ENCODE measurements at places on chromosomes 7 and 10.

GRCh38 chr10:95655571-95656290 lies 780 bp downstream of the ALDH18A1 start:
- DNase-seq, result peak; percentile 1

DNA sequence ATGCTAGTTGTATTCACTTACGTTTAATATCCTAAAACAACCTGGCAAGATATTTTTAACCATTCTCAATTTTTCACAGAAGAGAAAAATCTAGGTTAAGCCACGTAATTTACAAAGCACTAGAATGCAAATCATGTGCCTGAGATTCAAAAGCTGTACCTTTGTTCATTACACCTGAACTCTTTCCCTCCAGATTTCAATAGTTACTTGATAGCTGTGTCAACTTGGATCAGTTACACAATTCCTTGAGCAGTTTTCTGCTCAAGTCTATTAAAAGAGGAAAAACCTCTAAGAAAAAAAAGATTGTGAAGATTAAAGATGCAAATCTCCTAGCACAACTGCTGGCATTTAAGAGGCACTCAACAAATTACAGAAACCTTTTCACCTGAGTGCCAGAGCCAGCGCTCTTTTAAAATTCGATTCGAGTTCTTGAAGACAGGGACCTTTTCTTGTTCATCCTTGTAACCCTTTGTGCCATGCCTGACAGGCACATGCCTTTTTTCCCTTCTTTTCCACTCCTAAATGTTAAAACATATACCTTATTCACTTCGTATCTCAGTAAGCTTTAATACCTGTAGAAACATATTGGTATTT lies 886 bp downstream of the NSUN6 start:
- DNase-seq, result no peak

- DNase-seq, result peak; percentile 38
Observed at GRCh38 chr10:100621360-100622205, 85.8 kb downstream of the HIF1AN start.

- no peak for DNase-seq
Observed at GRCh38 chr7:33410266-33410665, 280.9 kb downstream of the BBS9 start.

GRCh38 chr7:80017101-80017698 lies 117.4 kb upstream of the GNAI1 start:
- no peak for DNase-seq

- no peak for DNase-seq
Observed at GRCh38 chr10:127148066-127148932, 48.1 kb downstream of the INSYN2A start.

GRCh38 chr10:61140765-61141392 lies 196.9 kb upstream of the RHOBTB1 start:
- no peak for DNase-seq

- no peak for DNase-seq
Observed at GRCh38 chr7:114590298-114590697, 175.7 kb downstream of the FOXP2 start.

- DNase-seq, result no peak
Observed at GRCh38 chr10:103192089-103192450, 1.0 kb downstream of the NT5C2 start.

DNA sequence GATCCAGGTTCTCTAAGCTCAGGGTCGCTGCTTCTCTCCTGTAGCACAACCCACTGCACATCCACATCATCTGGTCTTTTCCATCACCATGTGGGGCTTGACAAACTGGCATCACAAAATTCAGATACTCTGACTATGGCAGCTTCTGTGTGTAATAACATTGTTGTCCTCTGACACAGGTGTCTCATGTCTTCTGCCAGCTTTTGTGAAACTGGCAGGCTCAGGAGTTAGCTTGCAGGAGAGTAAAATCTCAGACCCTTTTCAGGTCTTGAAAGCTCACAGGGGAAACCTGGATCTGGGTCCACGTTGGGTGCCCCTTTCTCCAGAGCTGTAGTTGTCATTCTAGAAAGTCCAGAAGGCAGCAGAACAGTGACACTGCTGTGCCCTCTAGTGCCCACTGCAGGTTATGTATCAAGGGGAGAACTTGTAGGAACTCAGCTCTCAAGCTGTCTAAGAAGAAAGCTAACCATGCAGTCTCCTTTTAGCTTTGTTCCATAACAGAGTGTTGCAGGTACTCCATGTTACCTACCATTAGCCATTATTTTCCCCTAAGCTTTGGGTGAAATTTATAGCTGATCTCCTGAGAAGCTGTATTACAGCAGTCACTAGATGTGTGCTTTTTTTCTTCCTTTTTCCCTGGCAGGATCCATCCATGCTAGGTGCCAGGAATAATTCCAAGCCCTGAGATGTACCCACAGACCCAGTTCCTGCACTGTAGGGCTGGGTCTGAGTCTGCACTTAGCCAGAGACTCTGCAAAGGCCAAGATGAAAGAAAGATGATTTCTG lies 102.7 kb downstream of the ZNF248 start:
- no peak for DNase-seq

DNA sequence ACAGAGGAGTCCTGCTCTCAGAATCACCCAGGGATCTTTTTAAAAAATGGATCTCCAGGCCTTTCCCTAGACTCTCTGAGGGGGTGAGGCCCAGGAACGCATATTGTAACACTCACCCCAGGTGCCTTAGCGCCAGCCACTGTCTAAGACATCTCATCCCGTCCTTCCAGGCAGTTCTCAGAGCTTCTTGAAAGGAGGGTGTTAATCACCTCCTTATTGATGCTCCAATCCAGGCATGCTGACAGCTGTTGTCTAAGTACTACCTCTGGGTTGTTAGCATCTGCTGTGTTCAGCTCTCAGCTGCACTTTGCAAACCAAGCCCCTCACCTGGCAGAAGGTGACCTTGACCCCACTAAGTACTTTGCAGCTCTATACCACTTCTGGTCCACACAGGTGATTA lies 36.0 kb downstream of the KIAA1549 start:
- no peak for DNase-seq

DNA sequence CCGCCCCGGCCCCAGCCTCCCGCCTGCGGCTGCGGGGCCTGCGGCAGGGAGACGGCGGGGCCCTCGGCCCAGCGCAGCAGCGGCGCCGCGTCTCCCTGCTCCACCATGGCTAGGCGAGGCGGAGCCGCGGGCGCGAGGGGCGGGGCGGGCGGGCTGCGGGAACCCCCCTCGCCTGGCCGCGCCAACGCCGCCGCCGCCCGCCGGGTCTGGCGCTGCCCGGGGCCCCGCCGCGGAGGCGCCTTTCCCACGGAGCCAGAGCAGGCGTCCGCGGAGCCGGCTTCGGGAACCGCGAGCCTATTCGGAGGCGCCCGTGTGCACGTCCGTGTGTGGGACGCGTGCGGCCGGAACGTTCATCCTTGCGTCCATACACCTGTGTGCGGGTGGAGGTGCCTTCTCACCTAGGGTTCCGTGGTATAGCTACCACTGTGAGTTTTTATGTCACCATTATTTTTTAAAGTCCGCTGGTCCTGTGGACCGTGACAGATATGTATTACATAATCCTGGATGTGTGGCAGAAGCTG lies at the start of gene DENND11:
TSS of gene DENND11 (minus strand) at position 120 of the 521 bp plus-strand sequence. CDS start at position 107, 13 bp downstream.
- DNase-seq, result peak; percentile 69

GRCh38 chr10:5887029-5887428 lies 2.7 kb downstream of the ANKRD16 start:
- DNase-seq, result no peak

GRCh38 chr10:89966211-89966610 lies 264.8 kb downstream of the KIF20B start:
- no peak for DNase-seq

DNA sequence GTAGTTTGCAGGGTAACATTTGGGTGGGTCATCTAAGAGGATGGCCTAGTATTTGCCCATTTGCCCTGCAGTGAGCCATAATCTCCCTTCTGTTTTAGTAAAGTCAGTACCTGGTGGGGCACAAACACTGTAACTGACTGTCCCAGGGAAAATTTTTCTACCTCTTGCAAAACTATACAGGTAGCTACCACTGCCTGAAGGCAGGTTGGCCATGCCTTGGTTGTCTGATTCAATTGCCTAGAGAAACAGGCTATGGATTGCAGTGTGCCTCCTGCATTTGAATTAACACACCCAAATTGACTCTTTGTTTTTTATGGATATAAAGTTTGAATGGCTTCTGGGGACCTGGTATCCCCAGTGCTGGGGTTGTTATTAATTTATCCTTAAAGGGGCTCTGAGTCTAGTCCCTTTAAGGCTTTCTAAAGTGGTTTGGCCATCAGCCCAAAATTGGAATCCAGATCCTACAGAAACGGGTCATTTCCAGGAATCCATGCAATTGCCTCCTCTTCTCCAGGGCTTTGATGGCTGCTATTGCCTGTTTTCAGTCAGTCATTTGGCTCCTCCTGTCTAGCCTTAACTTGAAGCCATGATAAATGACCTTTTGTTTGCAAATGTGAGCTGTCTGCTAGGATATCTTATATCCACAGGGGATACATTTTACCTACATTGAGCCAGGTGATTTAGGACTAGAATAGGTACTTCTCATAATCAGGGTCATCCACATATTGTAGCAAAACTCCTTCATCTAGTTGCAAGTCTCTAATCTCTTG lies 89.1 kb downstream of the STRA8 start:
- no peak for DNase-seq

GRCh38 chr7:83547526-83547925 lies 101.4 kb downstream of the SEMA3E start:
- no peak for DNase-seq

GRCh38 chr10:19986591-19986990 lies 170.4 kb downstream of the PLXDC2 start:
- DNase-seq, result no peak

GRCh38 chr7:158133515-158134271 lies 453.9 kb downstream of the PTPRN2 start:
- DNase-seq, result no peak

DNA sequence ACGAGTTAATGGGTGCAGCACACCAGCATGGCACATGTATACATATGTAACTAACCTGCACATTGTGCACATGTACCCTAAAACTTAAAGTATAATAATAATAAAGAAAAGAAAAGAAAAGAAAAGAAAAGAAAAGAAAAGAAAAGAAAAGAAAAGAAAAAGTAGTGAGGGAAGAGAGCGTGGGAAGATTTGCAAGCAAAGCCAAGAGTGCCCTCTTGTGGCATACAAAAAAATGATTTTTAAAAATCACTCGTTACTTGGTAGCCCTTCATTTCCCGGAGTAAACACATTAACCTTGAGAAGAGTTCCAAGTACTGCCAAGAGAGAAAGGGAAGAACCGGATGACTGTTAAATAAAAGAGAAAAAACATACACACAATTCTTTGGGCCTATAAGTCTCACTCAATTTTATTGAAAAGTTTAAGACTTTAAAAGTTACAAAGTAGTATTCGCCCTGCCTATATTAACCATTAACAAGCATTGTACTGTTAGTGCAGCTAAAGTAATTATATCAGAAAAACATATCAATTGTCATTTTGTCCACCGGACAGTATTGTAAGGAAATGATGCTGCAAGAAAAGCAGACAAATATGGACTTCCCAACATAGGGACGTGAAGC lies 6.2 kb upstream of the CH25H start:
- no peak for DNase-seq

- no peak for DNase-seq
Observed at GRCh38 chr10:75565286-75566251, 134.1 kb downstream of the LRMDA start.

- DNase-seq, result no peak
Observed at GRCh38 chr7:51186531-51186930, 130.1 kb downstream of the COBL start.

GRCh38 chr10:44995914-44996669 lies 4.6 kb upstream of the ZNF22 start:
- DNase-seq, result no peak

DNA sequence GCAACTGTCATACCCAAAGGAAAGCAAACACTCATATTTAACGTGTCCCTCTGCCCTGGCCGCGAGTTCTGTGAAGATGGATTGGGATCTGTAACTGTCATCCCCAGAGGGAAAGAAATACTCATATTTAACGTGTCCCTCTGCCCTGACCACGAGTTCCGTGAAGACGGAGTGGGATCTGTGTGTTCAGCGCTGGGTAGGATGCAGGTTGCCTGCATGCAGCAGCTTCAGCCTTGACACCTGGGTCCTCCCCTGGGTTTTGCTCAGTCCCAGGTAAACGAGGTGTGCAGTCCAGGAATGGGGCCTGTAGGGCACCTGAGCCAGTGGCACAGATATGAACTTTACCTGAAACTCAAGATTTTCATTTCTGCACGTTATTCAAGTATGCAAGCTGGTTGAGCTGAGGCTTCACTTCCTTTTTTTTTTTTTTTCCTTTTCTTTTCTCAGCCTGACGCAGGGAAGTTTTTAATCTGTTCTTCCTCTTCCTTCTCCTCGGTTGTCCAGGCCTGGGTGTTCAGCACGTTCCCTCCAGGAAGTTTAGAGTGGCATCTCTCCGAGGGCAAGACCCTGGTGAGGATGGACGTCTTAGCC lies 159.0 kb upstream of the SHH start:
- no peak for DNase-seq

DNA sequence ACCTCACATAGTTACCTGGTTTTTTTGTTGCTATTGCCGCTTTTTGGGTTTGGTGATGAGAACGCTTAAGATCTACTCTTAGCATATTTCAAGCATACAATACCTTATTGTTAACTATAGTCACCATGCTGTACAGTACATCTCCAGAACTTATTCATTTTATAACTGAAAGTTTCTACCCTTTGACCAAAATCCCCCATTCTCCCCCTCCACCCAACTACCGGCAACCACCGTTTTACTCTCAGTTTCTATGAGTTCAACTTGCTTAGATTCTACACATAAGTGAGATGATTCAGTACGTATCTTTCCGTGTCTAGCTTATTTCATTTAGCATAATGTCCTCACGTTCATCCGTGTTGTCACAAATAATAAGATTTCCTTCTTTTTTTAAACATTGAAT lies 86.7 kb upstream of the IL6 start:
- no peak for DNase-seq

DNA sequence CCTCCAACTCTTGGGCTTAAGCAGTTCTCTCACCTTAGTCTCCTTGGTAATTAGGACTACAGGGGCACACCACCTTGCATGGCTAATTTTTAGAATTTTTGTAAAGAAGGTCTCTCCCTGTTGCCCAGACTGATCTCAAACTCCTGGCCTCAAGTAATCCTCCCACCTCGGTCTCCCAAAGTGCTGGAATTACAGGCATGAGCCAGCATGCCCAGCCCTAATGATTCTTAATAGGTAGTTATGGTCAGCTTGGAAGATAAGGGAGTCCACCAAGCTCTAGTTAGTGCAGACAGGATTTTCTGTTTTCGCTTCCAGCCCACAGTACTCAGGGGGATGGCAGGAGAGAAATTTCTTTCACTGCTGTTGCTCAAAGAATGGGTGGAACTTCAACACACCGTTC lies 127.9 kb upstream of the PLXDC2 start:
- DNase-seq, result no peak

- no peak for DNase-seq
Observed at GRCh38 chr10:1664333-1664964, 72.9 kb downstream of the ADARB2 start.

DNA sequence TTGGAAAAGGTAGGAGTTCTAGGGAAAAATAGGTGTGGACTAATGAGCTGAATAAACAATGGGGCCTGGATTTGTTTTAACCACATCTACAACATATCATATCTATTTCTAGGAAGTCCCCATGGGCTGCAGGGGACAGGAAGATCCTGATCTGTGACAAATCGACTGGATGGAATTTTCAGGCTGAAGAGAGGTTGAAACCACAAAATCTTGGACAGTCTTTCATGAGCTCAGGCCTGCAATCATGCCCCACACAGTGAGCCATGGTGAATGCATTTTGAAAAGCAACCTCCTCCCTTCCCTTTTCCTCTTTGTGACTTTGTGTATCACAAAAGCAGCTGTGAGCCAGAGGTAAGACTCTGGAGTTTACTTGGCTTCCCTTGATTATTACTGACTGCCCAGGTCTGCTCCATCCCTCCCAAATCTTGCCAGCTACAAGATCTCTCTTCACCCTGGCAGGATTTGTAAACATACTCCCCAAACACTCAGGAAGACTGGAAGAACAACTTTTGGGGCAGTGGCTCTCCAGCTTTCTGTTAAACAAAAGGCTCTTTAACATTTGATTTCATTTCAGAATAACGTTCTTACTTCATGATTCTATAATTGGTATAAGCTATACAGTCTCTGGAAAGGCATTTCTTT lies 66.4 kb downstream of the ASAH2B start:
- DNase-seq, result no peak
